Stimulated activated CD4-positive, alpha-beta T cell treated with anti-CD3 and anti-CD28 coated beads, Interleukin-12 subunit alpha, Interleukin-12 subunit beta, amount 100 ng/mL, for 48 hours (primary cell): ENCODE measurements at places on chromosomes 2 and 18.

- no peak for DNase-seq
Observed at GRCh38 chr18:3526421-3527354, 76.7 kb downstream of the TGIF1 start.

GRCh38 chr2:118850168-118850900, 2.9 kb upstream of the EN1 start:
- DNase-seq: no peak

GRCh38 chr2:223196331-223196730, 144.3 kb downstream of the KCNE4 start:
- no peak for DNase-seq

- no peak for DNase-seq
Observed at GRCh38 chr2:30308280-30308679, 76.9 kb downstream of the LBH start.

DNA sequence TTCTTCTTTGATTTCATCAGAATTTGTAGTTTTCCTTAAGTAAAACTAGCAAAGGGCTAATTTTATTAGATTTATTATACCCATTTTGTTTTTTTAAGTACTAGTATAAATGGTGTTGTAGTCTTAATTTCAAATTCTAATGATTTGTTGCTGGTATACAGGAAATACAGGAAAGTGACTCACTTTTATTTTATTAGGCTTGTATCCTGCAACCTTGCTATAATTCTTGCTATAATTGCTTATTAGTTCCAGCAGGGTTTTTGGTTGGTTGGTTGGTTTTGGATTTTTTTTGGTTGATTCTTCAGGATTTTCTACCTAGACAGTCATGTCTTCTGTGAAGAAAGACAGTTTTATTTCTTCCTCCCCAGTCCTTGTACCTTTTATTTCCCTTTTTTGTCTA, 110.6 kb upstream of the IL1R2 start:
- DNase-seq: no peak

DNA sequence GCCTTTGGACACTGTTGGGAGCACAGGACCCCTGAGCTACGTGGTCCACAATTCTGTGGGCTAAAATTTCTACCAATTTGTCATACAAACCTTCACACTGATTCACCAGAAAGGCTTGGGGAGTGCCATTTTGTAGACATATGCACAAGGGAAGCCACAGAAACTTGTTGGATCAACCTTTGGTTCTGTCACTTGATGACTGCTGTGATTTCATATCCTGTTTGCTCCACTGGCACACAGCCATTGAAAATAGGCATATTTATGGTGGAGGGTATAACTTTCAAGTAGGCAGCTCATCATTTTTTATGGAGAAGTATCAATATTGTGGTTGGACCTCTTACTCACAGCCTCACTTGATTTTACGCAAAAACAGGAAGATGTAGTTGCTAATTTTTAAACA, 10.5 kb downstream of the NAPG start:
- DNase-seq: no peak

GRCh38 chr2:109721135-109721534, 73.0 kb upstream of the RGPD5 start:
- DNase-seq: no peak

- DNase-seq: no peak
Observed at GRCh38 chr2:163155279-163155883, 316.8 kb upstream of the KCNH7 start.

DNA sequence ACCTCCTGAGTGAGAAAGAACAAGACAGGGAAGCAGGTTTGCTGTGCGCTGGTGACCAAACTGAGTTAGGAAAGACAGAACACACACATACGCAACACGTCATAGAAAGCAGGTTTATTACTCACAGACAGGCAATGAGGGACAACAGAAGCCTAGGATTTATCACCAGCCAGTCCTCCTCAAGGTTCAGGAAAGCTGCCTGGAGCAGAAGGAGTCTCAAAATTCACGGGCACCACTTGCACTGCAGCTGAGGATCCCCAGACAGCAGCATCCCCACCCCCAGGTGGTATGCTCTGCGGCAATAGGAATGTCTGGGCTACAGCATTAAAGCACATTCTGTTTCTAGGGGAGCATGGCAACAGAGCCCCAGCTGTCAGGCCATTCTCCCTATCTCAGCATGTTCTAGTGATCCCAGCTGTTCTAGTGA, 284.4 kb upstream of the RGPD4 start:
- no peak for DNase-seq

- no peak for DNase-seq
Observed at GRCh38 chr18:71327850-71328249, 1039.0 kb downstream of the SOCS6 start.

- no peak for DNase-seq
Observed at GRCh38 chr2:109105113-109105512, 23.9 kb upstream of the SH3RF3 start.

DNA sequence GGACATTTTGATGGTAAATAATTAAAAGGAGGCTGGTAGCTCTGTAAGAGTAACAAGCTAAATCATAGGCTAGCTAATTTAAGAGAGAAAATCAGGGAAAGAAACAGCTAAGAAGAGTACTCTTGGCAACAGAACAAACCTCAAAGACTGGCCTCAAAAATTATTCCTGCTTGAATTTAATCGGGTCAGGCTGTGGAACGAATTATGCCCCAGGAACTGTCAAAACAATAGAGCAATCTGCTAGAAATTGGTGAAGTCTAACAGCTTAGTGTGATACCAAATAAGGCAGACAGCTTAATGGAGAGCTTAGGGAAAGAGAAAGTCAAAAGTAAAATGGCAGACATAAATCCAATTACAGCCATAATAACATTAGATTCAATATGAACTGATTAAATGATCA, 215.7 kb downstream of the MREG start:
- no peak for DNase-seq

DNA sequence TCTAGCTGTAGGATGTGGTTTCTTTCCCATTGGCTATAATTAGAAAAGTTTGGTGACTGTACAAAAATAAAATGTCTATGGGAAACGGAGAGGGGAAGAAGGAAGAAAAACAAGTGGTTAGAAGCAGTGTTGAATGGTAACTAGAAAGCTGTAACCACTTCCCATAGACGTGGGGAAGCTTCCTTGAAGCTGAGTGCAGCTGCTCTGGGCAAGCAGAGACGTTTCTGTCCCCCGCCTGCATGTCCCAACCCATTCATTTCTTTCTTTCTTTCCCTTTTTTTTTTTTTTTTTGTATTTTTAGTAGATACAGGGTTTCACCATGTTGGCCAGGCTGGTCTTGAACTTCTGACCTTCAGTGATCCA, 367.8 kb upstream of the HS6ST1 start:
- DNase-seq: no peak

DNA sequence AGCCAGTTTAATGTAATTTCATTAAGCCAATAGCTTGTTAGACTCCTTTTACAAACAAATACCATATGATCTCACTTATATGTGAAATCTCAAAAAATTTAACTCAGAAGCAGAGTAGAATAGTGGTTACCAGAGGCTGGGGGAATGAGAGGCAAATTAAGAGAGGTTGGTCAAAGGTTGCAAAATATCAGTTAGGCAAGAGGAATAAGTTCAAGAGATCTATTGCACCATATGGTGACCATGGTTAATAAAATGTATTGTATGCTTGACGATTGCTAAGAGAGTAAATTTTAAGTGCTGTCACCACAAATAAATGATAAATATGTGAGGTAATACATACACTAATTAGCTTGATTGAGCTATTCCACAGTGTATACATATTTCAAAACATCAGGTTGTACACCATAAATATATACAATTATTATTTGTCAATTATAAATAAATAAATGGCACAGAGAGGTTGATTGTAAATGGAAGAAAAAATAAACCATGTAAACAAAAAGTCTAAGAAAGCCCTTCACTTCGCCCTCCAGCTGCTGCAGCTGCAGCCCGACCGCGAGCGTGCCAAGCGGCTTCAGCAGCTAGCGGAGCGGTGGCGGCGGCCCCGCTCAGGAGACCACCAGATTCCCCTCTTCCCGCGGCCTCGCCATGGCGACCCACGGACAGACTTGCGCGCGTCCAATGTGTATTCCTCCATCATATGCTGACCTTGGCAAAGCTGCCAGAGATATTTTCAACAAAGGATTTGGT, 23.0 kb upstream of the ACTR2 start:
- DNase-seq: no peak

- DNase-seq: no peak
Observed at GRCh38 chr18:50170004-50170403, 24.9 kb downstream of the MYO5B start.

DNA sequence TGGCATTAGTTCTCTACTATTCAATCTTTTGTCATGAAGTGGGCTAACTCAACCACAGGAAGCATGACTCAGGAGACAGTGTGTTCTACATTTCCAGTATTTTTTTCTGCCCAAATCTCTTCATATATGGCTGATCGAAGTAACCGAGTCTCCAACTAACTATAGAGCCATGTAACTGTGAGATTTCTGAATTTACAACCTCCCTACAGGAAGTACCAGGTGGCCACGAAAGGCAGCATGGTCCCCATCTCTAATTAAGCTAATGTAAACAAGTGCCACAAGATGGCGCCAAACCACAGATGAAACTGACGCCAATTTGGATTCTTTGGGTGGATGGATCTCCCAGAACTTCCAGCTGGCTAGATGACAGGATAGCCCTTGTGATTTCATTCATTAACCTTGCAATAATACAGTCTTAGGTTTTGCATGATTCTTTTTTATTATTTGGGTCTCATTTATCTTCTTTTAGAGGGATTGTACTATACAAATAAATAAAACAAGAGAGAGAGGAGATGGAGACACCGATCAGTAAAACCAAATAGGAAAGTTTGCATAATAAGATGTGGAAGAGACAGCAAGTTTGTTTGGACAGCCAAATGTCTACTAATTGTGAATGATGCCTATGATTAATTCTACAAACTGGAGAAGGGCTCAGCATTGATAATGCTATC, 18.3 kb upstream of the ARHGAP15 start:
- DNase-seq: peak; percentile 58

GRCh38 chr18:35241448-35241804, 592 bp downstream of the ZNF397 start:
- no peak for DNase-seq

GRCh38 chr2:47088371-47089082, 66.6 kb downstream of the STPG4 start:
- DNase-seq: no peak

- no peak for DNase-seq
Observed at GRCh38 chr2:174263997-174264396, 15.7 kb upstream of the OLA1 start.

GRCh38 chr2:229931241-229931640, 8.9 kb downstream of the FBXO36 start:
- no peak for DNase-seq
